ENCODE measurements at places on chromosomes 13 and 19. TPM values are rescaled to one million over a fixed set of nuclear protein-coding genes. Genes with fewer than 3 reads are reported as not detected.
A peak's percentile ranks its signal among the peaks of the same experiment; 100 is the strongest.

The PDE4A gene
- total RNA-seq = 2.9 TPM

The ZNF577 gene
- total RNA-seq = 40.0 TPM

GRCh38 chr19:20237773-20238623, 71.0 kb downstream of the ZNF486 start:
- DNase-seq = peak; percentile 98

GRCh38 chr19:42488783-42489521, 39.3 kb downstream of the CEACAM1 start:
- no peak for DNase-seq

DNA sequence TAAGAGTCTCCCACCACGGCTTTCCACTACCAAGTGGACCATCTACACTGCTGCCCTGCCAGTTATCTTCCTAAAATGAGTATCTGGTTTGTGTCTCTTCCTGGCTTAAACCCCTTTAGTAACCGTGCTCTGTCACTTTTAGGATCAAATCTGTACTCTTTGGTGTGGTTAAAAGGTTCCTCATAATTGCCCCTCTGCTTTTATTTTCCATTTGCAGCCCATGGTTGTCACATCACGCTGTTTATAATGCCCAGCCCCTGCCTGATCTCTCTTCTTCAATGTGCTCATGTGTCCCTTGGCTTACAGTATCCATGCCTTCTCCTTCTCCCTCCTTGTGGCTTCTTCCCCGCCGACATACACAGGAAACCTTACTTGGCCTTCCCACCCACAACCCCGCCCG, 100.1 kb downstream of the DGKH start:
- DNase-seq = no peak

DNA sequence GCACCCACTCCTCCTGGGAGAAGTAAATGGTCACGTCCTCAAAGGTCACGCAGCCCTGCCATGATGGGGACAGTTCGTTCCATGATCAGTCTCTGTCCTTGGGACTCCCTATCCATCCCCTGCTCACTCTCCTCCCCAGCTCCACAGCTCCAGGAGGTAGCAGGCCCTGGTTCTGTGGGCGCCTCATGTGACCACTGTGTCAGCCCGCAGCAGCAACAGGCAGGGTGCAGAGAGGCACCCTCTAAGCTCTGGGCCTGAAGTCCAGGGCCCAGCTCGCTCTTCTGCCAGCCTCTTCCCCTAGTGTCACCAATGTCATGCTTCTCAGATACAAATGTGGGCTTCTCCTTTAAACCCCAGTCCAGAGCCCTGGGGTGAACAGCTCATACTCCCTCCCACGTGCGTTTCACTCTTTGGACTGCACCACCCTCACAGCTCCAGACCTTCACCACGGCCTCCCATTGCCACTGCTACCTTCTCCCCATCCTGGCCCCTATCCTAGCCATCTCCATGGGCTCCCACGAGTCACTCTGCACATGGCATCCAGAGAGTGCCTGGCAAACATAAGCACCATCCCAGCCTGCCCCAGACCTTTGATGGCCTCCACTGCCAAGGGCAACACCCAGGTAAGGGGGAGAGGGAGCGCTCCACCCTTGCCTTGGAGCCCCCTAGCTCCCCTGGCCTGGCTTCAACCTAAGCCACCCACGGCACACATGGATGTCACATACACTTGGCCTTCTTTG, 2.9 kb downstream of the ZNF792 start:
- DNase-seq = no peak

Measured in Karpas-422 (cell line).